Muscle of arm (tissue), 14 donors: ENCODE measurements at places on chromosomes 7 and 10. TPM values are rescaled to one million over a fixed set of nuclear protein-coding genes. Genes with fewer than 3 reads are reported as not detected.

- DNase-seq, result no peak
Observed at GRCh38 chr10:121069061-121069850, 218.1 kb downstream of the WDR11 start.

The KLF14 gene
- 1.3 TPM for polyA plus RNA-seq

DNA sequence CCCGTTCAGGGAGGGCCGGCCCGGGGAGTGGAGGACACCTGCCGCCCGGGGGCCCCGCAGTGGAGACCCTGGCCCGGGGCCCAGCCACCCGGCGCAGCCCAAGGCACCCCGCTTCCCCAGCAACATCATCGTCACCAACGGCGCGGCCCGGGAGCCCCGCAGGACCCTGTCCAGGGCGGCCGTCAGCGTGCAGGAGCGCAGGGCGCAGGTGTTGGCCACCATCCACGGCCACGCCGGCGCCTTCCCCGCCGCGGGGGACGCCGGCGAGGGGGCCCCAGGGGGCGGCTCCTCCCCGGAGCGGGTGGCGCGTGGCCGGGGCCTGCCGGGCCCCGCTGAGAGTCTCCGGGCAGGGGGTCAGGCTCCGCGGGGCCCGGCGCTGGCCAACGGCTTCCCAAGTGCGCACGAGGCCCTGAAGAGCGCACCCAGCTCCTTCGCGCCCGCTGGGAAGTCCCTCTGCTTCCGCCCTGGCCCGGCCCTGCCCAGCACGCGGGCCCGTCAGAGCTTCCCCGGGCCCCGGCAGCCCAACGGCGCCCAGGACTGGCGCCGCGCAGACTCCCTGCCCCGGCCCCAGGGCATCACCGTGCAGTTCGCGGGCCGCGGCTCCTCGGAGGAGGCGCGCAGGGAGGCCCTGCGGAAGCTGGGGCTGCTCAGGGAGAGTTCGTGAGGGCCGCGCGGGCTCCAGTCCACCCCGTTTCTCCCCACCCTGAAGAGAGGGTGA, 46.7 kb downstream of the PROSER2 start:
- no peak for DNase-seq

The GNGT1 gene
- polyA plus RNA-seq, result not detected

DNA sequence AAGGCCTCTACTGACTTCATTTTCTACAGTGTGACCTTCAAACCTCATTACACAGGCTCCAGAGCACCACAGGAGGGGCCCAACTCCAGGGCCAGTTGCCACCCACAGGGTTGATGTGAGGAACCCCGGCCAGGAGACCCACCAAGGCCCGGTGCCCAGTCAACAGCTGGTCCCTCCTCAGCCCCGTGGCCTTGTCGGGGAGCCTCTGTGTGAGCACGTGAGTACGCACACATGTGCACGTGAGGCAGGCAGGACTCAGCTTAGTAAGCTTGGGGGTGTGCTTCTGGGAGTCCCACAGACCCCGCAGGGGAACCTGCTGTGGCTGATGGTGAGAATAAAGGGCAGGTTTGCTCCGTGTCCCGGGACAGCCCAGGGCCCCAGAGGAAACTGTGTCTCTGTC, 104.5 kb downstream of the VIPR2 start:
- no peak for DNase-seq

DNA sequence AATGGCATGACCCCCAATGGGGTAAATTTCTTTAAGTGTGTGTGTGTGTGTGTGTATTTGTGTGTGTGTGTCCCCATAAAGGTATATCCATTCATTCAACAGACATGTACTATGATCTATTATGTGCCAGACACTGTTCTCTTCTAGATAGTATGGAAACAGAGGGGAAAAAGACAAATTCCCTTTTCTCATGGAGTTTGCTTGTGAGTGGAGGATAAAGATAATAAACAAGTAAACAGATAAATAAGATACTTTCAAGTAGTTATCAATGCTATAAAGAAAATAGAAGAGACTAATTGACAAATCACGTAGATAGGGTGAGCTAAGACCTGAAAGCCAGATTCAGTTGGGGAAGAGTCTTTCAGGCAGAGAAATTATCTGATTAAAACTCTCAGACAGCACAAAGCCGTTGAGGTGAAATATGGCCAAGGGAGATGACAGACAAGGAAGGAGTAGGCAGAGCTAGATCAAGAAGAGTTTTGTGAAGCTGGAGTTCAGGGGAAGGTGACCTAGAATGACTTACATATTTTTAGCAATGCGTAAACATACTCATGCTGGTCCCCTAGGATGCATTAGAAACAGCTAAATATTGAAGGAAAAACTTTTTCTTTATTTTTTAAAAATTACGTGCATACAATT, 45.2 kb upstream of the DMTF1 start:
- DNase-seq, result no peak

The ATE1 gene
- not detected for polyA plus RNA-seq

DNA sequence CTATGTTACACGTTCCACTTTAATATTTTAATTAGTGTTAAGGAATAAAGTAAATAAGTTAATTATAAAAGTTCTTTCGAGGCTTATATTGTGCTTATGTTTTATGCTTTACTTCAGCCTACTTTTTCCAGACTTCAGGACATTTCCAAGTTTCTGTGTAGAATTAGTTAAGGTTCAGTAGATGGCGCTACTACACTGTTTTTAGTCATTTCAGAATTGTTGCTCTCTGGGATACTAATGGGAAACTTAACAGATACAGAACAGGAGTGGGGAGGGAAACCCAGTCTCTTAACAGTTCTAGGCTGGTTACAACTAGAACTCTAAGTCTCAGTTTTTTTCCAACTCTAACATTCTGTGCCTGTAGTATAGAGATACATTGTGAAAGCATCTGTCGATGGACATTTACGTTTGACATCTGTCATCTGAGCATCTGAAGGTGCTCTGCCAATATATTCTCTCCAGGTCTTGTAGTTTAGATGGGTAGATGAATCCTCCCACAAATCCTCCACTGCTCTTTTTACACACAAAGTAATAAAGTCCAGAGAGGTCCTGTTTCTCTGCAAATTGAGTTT, 56.8 kb upstream of the FAM171A1 start:
- DNase-seq, result peak; percentile 56

- DNase-seq, result no peak
Observed at GRCh38 chr7:134752006-134752760, 27.3 kb upstream of the CALD1 start.

The CLCN1 gene
- 0.50 TPM for polyA plus RNA-seq

GRCh38 chr10:30488316-30488715, 54.3 kb downstream of the MAP3K8 start:
- DNase-seq, result no peak

DNA sequence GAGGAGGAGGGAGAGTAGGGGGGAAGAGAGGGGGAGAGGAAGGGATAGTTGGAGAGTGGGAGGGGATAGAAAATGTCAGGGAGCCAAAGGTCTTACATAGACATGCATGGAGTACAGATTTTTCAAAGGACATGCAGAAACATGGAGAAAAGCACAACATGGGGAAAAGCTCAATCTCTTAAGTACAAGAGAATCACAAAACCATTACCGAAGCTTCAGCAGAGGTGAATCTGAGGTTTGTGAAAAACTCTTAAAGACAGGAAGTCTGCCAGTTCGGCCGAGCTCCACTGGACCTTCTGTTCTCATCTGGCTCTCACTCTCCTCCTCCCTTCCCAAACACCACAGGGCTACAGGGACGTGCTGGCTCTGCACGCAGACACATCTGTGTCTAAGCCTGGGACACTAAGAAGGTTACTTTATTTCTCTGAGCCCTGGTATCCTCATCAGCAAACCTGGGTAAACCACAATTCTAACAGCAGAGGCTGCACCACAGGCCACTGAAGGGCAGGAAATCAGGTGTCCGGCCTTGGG, 133.9 kb downstream of the COBL start:
- DNase-seq, result peak; percentile 23

The GNA12 gene
- 28.6 TPM for polyA plus RNA-seq

- DNase-seq, result no peak
Observed at GRCh38 chr7:100854146-100854895, 1.8 kb downstream of the SLC12A9 start.

DNA sequence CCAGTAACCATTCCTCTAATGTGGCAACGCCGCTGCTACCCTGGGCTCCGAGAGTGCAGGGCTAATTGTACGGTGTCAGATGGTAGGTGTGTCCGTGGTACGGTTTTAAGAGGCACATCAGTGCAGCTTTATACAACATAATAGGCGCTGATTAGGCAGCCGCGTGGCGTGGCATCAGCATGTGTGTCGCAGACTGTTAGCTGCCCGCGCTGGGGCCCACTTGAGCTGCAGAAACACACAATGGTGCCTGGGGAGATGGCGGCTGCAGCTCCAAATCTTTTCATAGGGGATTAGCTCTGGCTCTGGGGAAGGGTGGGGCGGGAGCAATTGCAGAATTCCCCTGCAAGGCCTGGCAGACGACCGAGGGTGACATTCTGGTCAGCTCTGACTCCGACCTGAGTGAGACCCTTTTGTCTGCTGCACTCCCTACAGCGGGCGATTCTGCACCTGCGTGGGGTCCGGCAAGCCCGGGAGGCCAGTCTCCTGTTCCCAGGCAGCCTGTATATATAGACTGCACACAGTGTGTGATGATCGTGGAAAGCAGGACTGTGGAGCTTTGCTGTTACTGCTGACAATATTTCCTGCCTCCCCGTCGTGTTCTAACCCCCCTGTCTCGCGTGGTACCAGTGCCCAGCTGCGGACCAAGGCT, 722.7 kb upstream of the CELF2 start:
- DNase-seq, result no peak

GRCh38 chr10:26524161-26524896, 86.2 kb downstream of the APBB1IP start:
- no peak for DNase-seq

DNA sequence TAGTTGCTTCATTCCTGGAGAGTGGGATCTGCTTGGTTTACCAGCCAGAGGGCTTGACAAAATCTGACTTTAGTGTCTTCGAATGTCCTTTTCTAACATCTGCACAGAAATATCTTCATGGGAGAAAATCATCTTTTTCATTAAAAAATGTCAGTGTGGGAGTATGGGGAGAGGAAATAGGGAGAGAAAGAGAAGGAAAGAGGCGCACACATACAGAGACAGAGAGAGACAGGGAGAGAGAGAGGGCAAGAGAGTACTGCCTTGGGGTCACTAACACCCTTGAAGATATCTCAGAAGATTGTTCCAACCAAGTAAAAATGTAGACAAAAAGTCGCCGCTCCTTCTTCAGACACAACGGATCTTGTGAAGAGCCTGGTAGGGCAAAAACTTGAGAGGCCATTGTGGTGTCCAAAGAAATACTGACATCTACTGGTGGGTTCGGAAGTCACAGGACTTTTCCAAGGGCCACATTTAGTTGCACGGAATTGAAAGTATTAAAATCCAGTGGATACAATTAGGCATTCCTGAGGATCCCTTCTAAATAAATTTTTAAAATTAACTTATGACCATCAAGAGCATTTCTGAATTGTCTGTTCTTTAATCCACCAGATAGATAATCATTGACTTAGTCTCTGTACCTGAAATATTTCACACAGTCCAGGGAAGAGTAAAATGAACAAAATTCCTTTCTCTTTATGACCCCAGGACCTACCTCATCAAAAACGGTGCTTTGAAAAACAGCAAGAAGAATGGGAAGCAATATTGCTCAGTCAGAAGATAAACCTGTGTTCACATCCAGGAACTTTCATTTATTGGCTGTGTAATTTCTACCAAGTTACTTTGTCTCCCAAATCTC, 29.7 kb downstream of the VIM start:
- peak; percentile 83 for DNase-seq

The GPR26 gene
- polyA plus RNA-seq, result not detected

DNA sequence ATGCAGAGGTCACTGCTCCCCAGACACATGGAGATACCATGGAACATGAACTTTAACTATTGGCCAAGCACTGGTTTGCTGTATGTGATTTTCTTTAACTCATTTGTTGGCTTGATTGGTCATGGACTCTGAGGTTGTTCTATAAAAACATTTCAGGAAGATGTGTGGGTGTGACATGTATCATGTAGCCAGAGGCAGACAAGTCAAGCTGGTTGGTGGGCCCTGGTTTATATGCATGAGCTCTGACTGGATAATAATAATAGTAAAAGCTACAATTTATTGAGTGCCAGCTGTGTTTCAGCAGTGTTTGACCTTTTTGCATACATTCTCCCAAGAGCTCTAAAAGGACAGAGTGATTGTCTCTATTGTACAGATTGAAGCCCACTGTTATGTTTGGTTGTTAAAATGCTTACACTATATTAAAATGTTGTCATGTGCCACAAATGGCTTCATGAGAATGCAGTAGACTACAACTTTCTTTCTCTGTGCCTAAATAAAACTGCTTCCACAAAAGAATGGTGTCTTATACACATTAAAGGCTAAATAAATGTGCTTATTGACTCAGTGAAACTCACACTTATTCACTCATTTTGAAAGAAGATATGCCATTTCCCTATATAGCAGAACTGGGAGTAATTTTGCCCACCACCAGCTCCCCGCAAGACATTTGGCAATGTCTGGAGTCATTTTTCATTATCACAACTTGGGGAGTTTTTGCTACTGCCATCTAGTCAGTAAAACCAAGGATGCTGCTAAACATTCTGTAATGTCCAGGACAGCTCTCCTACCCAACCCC, 243.6 kb upstream of the NFE2L3 start:
- no peak for DNase-seq
